NCI-H460 (cell line): ENCODE measurements at places on chromosomes 5 and 9.

DNA sequence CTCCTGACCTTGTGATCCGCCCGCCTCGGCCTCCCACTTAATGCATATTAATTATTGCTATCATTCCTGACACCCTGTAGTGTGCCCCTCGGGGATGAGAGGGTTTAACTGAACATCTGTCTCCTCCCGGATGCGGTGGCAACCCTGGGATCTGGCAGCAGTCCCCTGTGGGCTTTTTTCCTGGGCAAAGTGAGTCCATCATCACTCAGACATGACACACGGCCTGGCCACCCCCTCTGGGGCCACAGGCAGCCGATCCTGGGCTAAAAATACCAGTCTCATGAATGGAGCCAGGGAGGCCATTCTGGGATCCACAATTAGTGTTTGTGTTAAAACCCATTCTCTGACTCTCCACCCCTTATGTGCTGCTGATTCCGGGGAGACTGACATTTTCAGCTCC, 161.2 kb downstream of the RGS3 start:
- DNase-seq = no peak

DNA sequence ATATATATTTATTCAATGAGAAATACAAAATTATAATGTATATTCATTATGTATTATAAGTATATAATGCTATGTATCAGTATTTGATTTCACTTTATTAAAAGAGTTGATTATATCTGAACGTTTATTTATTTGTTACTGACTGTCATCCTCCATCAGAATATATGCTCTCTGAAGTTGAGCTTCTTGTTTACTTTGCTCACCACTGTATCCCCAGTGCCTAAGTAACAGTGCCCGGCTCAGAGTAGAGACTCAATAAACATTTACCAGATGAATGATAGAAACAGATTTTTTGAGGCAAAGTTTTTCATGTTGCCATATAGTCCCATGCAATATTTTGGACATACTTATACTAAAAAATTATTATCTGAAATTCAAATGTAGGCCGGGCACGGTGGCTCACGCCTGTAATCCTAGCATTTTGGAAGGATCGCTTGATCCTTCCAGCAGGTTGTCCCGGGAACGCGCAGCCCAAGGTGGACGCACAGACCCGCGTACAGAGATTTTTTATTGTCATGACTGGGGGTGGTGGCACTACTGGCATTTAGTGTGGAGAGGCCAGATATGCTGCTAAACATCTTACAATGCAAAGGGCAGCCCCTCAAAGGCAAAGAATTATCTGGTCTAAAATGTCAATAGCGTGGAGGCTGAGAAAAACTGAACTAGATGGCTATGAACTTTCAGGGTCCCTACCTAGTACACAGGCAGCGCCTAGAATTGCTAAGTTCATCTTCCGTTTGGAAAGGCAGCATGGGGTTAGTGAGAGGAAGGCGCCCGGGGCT, 761 bp upstream of the DNAJC25 start:
- no peak for DNase-seq

DNA sequence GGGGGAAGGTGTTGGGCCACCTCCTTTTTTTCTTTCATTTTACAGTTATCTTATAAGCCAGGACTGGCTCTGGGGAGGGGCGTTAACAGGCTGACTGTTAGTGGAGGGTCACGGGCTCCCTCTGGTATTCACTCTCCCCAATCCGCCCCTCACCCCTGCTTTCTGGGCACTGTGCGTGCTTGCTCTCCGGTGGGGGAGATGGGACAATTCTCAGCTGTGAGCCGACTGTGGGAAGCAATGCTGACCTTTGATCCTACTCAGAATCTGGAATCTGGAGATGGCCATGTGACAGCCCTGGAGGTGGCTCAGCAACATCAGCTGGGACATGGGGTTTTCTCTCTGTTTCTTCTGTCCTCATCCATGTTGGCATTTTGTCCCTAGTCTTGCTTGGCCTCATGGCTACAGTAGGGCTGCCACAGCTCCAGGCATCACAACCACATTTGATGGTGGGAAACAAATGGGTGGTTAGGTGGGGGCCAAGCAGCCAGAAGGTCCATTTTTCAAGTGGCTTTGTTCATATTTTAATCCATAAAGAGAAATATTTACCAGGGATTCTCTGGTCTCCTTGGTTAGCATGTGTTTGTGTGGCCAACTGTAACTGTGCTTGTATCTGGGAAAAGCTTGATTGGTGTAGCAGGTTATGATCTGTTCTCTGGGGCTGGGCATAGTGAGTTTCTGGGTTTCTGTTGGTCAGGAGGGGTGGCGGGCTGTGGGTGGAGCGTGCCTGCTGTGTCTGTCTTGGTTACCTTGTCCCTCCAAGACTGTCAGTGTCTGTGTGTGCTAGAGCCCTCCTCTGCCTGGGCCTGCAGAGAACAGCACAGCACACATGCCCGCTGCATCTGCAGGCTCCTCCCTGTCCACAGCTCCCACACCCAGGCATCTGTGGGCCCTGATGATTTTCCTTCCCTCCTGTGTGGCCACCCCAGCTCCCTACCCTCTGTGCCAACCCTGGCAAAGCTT, 12.4 kb downstream of the WNK2 start:
- DNase-seq = no peak

- no peak for DNase-seq
Observed at GRCh38 chr5:68729678-68730077, 364.1 kb upstream of the SLC30A5 start.

GRCh38 chr5:77719666-77720363, 56.3 kb downstream of the TBCA start:
- no peak for DNase-seq

DNA sequence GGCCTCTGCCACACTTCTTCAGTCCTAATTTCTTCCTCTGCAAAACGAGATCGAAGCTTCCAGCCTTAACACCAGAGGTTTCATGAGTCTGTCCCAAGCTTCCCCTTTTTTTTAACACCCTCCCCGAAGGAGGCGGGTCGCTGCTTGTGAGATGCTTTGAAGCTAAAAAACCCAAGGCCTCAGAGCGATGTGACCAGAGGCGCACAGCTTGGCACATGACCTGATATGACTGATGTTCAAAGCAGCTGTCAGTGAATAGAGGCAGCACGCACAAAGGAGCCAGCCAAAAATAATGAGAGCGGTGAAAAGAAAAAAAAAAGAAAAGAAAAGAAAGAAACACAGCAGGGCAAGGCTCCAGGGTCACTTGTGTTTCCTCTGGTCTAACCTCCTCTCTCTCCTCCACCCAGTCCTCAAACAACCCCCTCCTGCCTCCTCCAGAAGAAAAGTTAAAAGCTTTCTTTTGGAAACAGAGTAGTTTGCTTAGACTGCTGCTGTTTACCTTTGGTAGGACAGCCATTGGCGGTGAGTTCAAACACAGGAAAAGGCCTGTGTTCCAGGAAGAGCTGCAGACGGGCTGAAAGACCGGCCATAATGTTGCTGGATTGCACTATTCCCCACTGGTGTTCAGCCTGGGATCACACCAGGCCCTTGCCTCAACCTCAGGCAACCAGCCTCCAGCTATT, 10.9 kb upstream of the ZNF366 start:
- no peak for DNase-seq

- DNase-seq = no peak
Observed at GRCh38 chr5:153719324-153719723, 228.9 kb downstream of the GRIA1 start.

DNA sequence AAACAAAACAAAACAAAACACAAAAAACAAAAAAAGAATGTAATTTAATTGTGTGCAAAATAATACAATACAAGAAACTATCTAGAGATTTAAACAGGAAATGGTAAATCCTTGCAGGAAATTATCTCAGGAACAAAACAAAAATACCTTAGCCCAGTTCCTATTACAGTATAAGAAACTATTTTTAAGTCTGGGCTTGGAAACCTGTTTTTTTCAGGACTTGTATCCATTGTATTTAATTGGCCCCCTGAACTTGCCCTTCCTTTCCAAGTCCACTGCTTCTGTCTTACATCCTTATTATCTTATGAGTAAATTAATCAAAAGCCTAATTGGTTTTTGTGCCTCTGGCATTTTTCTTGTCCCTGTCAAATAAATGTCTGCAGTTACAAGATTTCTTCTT, 48.5 kb downstream of the ST8SIA4 start:
- no peak for DNase-seq
